ENCODE measurements at places on chromosomes 3 and 15. TPM values are rescaled to one million over a fixed set of nuclear protein-coding genes. Genes with fewer than 3 reads are reported as not detected.
A peak's percentile ranks its signal among the peaks of the same experiment; 100 is the strongest.

GRCh38 chr3:110126065-110126464 is 788.7 kb upstream of the DPPA4 start:
- no peak for ATAC-seq

- ATAC-seq, result no peak
Measured at GRCh38 chr3:45269952-45270351, 43.9 kb upstream of the TMEM158 start.

GRCh38 chr3:181487236-181487978 is 224.3 kb upstream of the SOX2 start:
- no peak for ATAC-seq

DNA sequence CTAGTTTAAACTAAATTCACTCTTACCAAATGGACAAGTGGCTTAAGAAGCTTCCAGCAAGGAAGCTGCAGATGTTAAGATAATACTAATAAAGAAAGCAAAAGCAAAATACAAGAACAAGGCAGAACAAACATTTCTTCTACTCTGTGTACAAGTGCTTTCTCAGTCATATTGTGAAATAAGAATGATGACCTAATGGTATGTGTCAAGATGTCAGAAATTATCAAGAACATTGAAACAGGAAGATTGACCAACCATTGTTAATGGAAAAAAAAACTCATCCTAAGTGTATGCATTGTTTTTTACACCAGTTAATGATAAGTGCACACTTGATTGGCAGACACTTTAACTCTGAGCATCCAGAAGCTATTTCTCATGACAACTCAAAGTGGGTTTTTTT is 65.4 kb upstream of the P2RY1 start:
- peak; percentile 23 for ATAC-seq

DNA sequence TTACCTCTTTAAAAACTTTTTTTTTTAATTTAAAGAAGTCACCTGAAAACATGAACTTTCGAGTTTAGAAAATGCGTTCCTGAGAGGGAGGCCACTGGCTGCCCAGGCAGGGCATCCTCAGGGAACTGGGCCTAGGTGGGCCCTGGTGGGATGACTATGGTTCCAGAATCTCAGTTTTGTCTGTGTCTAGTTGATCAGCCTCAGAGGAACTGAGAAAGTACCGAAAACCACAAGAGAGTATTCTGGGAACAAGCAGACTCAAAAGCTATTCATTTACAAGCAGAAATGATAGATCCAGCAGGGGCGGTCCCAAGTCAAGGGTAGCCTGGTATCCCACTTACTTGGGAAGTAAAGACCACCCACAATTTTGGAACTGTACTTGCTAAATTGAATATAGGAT is 10.5 kb downstream of the WWTR1 start:
- no peak for ATAC-seq

ABCC5 gene
- 35.8 TPM for total RNA-seq

GOLGA8T gene
- not detected for total RNA-seq

CCR3 gene
- not detected for total RNA-seq

VWA5B2 gene
- not detected for total RNA-seq

TNNC1 gene
- total RNA-seq, result 0.88 TPM

GREM1 gene
- 9.2 TPM for total RNA-seq
